ENCODE measurements at places on chromosomes 12 and 14.

DNA sequence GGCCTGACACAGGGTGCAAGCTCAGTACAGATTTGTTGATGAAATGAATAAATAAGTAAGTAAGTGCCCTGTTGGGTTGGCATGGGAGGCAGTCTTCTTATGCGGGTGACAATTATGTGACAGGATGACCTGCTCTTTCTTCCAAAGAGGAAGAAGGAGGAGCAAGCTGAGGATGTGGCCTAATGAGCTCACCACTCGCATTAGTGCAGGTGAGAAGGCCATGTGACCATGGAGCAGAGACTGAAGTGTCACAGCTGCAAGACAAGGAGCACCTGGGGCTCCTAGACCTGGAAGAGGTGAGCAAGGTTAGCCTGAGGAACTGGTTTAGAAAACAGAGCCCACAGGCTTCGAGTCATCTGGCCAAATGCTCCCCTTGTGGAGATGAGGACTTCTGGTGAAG, 34.9 kb downstream of the LRTM2 start:
- DNase-seq, result no peak

DNA sequence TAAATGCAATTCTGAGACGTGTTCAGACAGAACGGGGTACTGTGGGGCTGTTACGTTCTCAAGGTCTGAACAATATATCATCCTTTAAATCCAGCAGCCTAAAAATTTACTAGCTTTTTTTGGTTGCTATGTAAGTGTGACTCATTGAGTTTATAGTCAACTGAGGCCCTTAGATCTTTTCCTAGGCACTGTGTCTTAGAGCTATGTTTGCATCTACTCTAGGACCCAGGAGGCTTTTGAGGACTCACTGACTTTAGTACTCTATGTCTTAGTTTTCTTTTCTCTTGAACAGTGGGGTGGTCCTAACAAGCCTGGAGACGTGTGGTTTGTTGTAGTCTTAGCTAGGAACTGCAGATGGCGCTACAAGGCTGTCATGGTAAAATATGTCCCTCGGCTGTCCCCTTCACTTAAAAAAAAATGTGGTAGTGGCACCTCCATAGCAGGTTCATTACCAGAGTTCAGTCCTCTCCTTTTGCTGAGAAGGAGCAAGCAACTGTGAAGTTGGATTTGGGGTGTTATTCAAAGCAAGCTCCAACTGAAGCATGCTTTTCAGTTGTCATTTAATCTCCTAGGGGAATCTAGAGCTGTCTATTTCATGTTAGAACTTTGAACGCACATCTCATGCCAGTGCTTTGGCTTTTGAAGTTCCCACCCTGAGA, 8.7 kb upstream of the SPATS2 start:
- DNase-seq, result no peak

DNA sequence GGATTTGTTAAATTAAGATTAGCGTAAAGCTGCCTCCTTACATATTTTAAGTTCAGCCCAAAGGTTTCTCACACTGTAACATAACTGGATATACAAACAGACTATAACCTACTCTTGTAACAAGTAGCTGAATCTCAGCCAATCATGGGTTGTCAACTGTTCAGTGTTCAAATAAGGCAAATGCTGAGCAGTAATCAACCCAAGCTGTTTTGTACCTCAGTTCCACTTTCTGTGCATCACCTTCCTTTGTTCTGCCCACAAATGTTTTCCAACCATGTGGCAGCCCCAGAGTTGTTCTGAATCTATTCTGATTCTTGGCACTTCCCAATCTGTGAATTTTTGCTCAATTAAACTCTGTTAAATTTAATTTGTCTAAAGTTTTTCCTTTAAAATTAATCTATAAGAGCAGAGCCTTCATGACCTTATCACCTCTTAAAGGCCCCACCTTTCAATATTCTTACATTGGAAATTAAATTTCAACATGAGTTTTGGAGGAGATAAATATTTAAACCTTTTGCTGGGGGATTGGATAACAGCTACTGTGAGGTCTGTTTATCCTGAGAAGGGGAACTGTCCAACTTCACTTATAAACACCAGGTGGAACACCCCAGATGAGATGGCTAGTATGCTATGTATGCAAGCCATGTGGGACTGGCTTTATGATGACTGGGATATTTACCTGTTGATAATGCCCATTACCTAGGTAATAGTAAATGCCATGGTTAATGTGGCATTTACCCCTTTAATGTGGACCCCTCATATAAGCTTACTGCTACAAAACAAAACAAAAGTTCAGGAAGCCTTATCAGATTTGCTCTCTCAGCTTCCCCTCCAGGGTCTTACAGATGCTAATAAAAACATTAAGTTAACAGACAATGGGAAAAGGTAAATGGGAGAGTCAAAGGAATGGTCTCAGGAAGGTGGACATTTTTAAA, 42.2 kb upstream of the ARID2 start:
- no peak for DNase-seq

DNA sequence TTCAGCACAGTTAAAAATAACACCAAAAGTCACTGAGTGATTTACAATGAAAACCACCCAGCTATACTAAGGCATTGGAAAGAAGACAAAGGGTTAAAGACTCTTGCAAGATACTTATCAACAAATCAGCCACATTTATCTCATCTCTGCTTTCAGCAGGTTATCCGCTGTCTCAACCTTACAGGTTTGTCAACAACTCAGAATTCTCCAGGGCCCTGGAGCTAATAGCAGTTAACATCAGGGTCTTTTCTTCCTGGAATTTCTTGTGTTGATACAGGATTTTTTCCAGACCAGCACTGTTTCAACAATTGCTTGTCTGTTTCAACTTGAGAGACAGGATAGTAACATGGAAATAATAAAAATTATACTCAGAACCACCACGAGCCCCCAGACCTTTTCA, 3.5 kb downstream of the PKP2 start:
- no peak for DNase-seq

DNA sequence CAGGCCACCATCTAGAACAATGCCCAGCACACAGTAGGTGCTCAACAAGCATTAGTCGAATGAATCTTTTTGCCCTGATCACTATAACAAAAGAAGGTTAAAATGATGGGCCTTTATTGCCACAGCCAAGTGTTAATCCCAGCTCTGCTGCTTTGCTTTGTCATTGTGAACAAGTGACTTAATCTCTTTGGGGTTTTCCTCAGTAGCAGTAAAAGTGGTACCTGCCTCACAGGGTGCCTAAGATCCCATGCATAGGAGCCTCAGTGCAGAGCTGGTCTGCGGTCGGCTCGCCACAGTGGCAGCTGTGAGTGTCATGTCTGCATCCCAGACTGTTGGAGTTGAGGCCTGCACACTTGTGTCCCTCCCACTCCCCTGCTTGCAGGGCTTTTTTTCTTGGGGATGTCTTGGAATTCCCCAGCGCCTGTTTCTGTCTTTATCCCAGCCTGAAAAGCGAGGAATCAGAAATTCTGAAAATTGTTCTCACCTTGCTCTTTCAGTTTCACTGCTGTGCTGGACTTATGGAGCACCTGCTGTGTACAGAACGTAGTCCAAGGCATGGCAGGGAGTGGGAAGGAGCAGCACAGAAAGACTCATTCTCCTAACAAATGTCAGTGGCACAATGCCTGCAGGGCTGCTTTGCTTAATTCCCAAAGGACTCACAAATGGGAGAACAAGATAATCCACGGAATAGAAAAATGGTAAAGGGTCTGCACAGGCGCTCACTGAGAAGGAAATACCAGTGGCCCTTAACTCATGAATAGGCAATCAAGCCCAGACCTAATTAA, 90.8 kb downstream of the EML1 start:
- no peak for DNase-seq

DNA sequence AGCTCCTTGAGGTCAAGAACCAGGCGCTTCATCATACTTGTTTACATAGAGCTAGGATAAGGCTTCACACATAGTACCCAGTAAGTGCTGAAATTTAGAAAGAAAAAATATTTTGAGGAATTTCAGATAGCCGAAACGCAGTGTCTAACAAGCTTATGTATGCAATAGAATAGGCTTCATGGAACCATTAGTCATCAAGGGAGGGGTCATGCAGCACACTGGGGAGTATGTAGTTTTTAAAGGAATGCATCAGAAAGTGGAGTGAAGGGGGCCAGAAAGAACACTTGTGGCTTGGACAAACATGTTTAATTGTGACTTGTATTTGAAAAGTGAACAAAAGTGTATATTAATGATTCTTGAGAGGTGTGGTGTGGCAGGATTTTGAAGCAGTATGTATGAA, 38.1 kb downstream of the DBX2 start:
- DNase-seq, result no peak

- no peak for DNase-seq
Observed at GRCh38 chr12:52079576-52080402, at the start of gene SMIM41. TSS of gene SMIM41 (plus strand) at chr12:52079704. CDS start at chr12:52079780, 76 bp downstream.

GRCh38 chr14:103725739-103726395, 10.3 kb downstream of the ZFYVE21 start:
- no peak for DNase-seq

DNA sequence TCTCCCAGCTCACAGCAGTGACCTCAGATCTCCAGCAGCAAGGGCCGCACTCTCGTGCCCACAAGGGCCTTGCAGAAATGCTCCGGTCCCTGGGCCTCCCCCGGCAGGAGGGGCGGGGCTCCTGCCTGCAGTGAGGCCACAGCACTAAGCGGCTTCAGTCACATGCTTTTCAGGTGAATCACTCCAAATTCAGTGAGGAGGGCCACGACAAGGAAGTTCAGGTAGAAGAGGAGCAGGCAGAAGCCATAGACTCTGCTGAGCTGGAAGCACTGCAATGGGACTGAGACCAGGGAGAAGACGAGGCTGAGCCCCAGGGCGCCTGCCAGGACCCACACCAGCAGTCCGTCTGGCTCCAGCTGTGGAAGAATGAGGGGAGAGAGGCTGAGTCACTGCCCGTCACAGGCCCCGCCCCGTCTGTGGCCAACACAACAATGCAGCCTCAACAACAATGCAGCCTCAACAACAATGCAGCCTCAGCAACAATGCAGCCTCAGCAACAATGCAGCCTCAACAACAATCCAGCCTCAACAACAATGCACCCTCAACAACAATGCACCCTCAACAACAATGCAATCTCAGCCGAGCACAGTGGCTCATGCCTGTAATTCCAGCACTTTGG, 35.2 kb downstream of the SLC8B1 start:
- DNase-seq, result no peak

- DNase-seq, result no peak
Observed at GRCh38 chr14:69956970-69957369, 77.8 kb downstream of the SMOC1 start.

DNA sequence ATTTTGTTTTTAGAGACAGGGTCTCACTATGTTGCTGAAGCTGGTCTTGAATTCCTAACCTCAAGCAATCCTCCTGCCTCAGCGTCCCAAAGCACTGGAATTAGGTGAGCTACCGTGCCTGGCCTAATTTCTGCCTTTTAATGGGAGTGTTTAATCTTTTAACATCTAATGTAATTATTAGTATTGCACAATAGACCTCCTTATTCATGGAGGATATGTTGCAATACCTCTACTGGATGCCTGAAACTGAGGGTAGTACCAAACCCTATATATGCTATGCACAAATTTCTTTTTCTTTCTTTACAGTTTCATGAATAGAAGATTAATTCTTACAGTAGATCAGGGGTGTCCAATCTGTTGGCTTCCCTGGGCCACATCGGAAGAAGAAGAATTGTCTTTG, 47.8 kb downstream of the MYRFL start:
- DNase-seq, result no peak

DNA sequence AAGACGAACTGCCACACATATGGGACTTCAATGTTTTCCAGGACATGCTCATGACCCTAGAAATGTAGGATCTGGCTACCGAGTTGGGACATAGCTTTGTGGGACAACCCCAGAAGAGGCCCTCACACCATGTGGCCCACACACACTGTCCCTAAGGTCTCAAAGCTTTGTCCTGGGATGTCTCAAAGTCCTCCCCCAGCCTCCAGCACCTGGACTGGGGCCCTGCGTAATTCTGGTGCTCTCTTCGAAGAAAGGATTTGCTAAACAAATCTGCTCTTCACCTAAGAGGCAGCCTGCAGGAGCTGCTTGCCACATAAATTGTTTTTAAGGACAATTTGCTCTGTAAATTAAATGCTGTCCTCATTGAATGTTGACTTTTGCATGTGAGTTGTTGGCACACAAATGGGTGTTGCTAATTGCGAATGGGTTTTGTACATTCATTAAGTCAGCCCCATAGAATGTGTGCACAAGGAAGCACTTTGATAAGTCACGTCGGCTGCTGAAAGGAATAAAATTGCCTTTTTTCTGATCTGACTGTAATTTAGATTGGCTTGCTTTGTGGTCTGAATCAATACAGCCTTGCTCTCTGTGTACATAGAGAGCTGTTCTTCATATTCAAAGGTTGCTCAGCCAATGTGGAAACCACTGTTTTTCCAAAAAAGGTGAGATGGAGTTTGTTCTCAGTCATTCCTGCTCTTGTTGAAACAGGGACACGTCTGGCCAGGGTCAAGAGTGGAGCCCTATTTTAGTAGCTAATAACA, 161.6 kb upstream of the PWP1 start:
- no peak for DNase-seq

GRCh38 chr12:14442221-14442881, 76.9 kb downstream of the ATF7IP start:
- DNase-seq, result no peak
